ENCODE measurements at places on chromosomes 2 and 18.
A peak's percentile ranks its signal among the peaks of the same experiment; 100 is the strongest.

- DNase-seq = no peak
- no peak overlapping the region for H3K4me3 ChIP-seq
- no peaks in the 10 kb centered on the region for H3K27me3 ChIP-seq
- H3K36me3 ChIP-seq = no peaks in the 10 kb centered on the region
- H3K4me1 ChIP-seq = no peaks in the 10 kb centered on the region
- no peak overlapping the region for H3K27ac ChIP-seq
These were observed 155.8 kb downstream of the RHBDD1 start for GRCh38 chr2:226991663-226992062.

DNA sequence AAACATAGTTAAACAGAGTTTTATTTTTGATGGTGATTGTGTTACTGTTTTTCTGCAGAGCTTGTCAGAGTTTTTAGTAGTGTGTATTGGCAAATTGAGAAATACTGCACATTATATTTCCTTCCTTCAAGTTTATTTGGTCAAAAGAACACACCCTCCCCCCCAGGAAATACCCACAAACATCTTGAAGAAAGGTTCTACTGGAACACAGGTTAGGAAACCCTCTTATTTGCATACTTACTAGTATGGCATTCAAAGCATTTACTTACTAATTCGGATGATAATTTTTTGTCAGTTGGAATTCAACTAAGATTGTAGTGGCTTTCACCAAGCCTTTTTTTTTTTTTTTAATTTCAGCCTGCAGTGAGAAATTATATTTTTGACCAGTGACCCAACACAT, 9.1 kb downstream of the CAB39 start:
- no peak for DNase-seq
- no peaks in the 10 kb centered on the region for H3K36me3 ChIP-seq
- H3K4me1 ChIP-seq = no peaks in the 10 kb centered on the region
- no peaks in the 10 kb centered on the region for H3K27me3 ChIP-seq

GRCh38 chr2:105653302-105653701, 91.4 kb upstream of the NCK2 start:
- no peaks in the 10 kb centered on the region for H3K36me3 ChIP-seq
- H3K4me3 ChIP-seq = no peak overlapping the region
- no peak overlapping the region for H3K27ac ChIP-seq

DNA sequence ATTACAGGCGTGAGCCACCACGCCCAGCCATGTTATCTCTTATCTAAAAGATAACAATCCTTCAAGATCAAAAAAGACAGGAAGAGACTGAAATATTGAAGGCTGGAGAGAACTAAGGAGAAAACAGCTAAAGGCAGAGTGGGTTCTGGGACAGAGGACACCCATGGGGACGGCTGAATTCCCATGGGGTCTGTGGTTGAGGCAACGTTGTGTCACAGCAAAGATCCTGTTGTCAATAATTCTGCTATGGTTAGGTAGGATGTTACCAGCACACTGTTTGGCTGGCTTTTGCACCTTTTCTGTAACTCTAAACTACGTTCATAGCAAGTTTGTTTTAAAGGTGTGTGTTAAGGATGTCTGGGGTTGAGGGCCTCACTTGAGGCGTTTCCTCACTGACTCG, 137.7 kb upstream of the APCDD1 start:
- H3K4me1 ChIP-seq = no peaks in the 10 kb centered on the region
- no peak for DNase-seq
- H3K27ac ChIP-seq = no peak overlapping the region
- H3K4me3 ChIP-seq = no peak overlapping the region
- H3K36me3 ChIP-seq = no peaks in the 10 kb centered on the region
- no peaks in the 10 kb centered on the region for H3K27me3 ChIP-seq

GRCh38 chr2:50492477-50492851, 539.5 kb downstream of the NRXN1 start:
- peaks cover 20% of the 10 kb centered on the region for H3K4me1 ChIP-seq
- no peaks in the 10 kb centered on the region for H3K36me3 ChIP-seq
- peak overlapping the region; percentile 45 for H3K4me3 ChIP-seq
- no peak for DNase-seq
- no peak overlapping the region for H3K27ac ChIP-seq
- no peaks in the 10 kb centered on the region for H3K27me3 ChIP-seq

DNA sequence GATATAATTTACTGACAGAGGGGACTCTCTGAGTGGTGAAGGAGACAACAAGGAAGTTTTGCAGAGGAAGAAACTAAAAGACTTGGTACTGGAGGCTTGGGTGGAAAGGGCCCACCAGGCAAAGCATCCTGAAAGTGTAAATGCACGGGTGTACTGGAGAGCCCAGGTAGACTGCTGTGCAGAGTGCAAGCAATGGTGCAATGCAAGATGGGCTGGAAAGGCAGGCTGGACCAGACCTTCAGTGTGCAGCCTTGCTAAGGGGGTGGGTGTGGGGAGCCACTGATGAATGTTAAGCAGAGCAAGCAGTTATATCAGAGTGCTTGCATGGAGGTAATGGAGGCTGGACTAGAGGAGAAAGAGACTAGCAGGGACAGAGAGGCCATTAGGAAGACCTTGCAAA, 10.7 kb downstream of the C2orf74 start:
- no peak overlapping the region for H3K27ac ChIP-seq
- H3K4me1 ChIP-seq = peaks cover 6% of the 10 kb centered on the region
- DNase-seq = no peak
- no peak overlapping the region for H3K4me3 ChIP-seq

DNA sequence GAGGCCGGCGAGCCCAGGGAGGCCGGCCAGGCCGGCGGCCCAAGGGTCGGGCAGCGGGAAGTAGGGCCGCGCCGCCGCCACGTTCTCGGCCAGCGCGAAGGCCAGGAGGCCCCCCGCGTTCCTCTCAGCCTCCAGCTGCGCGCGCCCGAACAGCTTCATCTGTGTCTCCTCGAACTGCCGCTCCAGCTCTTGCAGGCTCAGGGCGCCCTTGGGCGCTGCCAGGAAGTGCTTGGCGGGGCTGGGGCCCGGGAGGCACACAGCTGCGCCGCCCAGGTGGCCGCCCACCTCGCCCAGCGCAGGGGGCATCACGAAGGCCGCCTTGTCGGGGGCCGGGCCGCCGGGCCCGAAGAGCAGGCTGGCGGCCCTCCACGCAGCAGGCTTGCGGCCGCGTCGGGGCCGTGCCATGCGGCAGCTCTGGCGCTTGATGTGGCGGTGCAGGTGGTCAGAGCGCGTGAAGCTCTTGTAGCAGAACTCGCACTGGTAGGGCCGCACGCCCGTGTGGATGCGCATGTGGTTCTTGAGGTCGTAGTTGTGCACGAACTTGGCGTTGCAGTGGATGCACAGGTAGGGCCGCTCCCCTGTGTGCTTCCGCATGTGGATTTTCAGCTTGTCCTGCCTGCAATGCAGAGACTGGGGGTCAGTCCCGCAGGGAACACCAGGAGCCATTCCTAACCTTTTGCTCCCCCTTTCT, 99.0 kb upstream of the SMAD2 start:
- no peak for DNase-seq
- H3K4me1 ChIP-seq = peaks cover 40% of the 10 kb centered on the region
- no peak overlapping the region for H3K27ac ChIP-seq
- H3K36me3 ChIP-seq = peaks cover 42% of the 10 kb centered on the region

GRCh38 chr18:79954791-79955190, 3.3 kb upstream of the SLC66A2 start:
- H3K36me3 ChIP-seq = no peaks in the 10 kb centered on the region
- no peak for DNase-seq
- H3K4me1 ChIP-seq = peaks cover 27% of the 10 kb centered on the region
- H3K27ac ChIP-seq = peak overlapping the region; percentile 72
- H3K27me3 ChIP-seq = no peaks in the 10 kb centered on the region

DNA sequence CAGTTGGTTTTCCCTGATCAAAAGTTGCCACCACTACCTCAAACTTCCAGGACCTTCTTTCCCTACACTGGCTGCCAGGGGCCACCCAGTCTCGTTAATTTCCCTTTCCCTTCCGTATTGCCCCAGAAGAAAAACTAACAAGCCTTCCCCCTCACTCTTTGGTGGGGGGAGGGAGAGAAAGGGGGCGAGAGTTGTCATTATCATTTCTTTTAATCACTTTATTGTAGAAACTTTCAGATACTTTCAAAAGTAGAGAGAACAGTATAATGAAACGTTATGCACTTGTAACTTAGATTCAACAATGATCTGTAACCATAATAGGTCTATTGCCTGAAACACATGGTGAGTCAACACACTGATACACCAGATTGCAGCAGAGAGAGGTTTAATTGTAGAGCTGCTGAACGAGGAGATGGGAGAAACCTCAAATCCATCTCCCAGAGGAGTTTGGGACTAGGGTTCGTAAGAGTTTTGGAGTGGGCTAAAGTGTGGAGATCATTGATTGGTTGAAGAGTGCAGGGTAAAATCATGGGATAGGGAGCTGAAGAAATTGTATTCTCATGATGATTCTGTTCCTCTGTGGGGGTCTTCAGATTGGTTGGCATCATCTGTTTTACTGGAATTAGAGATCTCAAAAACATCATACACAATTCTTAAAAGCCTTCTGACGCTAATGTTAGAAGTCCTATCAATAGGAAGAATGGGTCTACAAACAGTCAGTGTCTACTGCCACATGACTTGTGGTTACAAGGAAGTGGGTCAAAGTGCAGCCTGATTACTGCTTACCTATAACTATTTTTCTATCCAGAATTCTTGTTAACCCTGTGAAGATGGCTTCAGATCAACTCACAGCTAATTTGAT, 2.6 kb upstream of the RNF149 start:
- H3K36me3 ChIP-seq = no peaks in the 10 kb centered on the region
- DNase-seq = no peak
- H3K27me3 ChIP-seq = no peaks in the 10 kb centered on the region
- H3K4me1 ChIP-seq = peaks cover 45% of the 10 kb centered on the region

GRCh38 chr2:124001696-124002430, 23.2 kb upstream of the CNTNAP5 start:
- H3K27ac ChIP-seq = no peak overlapping the region
- H3K4me3 ChIP-seq = no peak overlapping the region
- no peaks in the 10 kb centered on the region for H3K36me3 ChIP-seq

DNA sequence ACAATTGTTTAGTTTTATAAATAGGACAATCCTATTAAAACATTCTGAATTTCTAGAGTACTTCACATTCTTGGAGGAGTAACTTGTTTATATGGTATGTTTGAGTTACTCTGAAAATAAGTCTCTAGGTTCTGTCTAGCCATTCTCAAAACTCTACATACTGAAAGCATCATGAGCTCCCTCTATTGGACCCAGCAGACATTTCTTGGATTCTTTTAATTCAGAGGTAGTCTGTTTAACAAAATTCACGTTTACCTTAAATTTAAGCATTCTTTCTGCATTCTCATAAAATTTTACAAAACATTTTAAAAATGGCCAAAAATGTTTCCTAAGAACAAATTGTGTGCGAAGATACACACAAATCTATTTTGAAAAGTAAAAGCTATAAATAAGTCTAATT, 15.3 kb downstream of the SP9 start:
- no peak overlapping the region for H3K27ac ChIP-seq
- no peak overlapping the region for H3K4me3 ChIP-seq
- H3K4me1 ChIP-seq = peaks cover 2% of the 10 kb centered on the region
- no peaks in the 10 kb centered on the region for H3K36me3 ChIP-seq

GRCh38 chr2:226934546-226935201, 98.8 kb downstream of the RHBDD1 start:
- H3K27ac ChIP-seq = no peak overlapping the region
- H3K27me3 ChIP-seq = no peaks in the 10 kb centered on the region
- H3K36me3 ChIP-seq = no peaks in the 10 kb centered on the region
- no peak for DNase-seq
- H3K4me3 ChIP-seq = no peak overlapping the region

GRCh38 chr2:234162861-234163260, 112.4 kb downstream of the SPP2 start:
- no peak for DNase-seq
- H3K27ac ChIP-seq = no peak overlapping the region
- no peaks in the 10 kb centered on the region for H3K27me3 ChIP-seq
- H3K36me3 ChIP-seq = no peaks in the 10 kb centered on the region

DNA sequence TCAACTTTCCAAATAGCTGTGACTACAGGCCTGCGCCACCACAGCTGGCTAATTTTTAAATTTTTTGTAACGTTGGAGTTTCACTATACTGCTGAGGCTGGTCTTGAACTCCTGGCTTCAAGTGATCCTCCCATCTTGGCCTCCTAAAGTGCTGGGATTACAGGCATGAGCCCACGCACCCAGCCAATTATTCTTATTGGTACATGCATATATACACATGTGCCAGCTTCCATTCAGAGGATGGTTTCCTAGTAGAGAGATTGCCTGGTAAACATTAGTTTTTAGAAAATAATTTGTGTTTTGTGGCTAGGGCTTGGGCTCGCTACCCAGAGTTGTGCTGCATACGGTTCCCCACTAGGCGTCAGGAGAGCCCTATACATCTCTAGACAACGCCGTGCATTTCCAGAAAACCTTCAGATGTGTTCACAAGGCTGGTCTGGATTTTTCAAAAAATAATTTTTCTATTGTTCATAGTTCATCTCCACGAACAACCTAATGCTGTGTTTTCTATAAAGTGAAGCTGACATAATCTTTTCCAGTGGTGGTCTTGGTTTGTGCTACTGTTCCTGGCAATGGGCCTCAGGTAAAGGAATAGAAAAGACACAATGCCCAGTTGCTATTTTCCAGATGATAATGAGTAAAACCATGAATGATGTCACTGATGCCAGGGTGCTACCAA, 14.6 kb upstream of the AFG3L2 start:
- no peaks in the 10 kb centered on the region for H3K4me1 ChIP-seq
- no peak overlapping the region for H3K27ac ChIP-seq
- H3K4me3 ChIP-seq = no peak overlapping the region
- no peaks in the 10 kb centered on the region for H3K27me3 ChIP-seq
- H3K36me3 ChIP-seq = no peaks in the 10 kb centered on the region
- DNase-seq = no peak

- H3K4me3 ChIP-seq = no peak overlapping the region
- DNase-seq = no peak
- H3K27me3 ChIP-seq = no peaks in the 10 kb centered on the region
- H3K27ac ChIP-seq = no peak overlapping the region
- no peaks in the 10 kb centered on the region for H3K4me1 ChIP-seq
These were observed 45.7 kb upstream of the LYPD1 start for GRCh38 chr2:132715386-132716351.

GRCh38 chr18:48826271-48826670, 124.5 kb downstream of the SMAD7 start:
- H3K4me3 ChIP-seq = no peak overlapping the region
- no peaks in the 10 kb centered on the region for H3K27me3 ChIP-seq
- peaks cover 45% of the 10 kb centered on the region for H3K4me1 ChIP-seq
- no peaks in the 10 kb centered on the region for H3K36me3 ChIP-seq
- H3K27ac ChIP-seq = no peak overlapping the region

DNA sequence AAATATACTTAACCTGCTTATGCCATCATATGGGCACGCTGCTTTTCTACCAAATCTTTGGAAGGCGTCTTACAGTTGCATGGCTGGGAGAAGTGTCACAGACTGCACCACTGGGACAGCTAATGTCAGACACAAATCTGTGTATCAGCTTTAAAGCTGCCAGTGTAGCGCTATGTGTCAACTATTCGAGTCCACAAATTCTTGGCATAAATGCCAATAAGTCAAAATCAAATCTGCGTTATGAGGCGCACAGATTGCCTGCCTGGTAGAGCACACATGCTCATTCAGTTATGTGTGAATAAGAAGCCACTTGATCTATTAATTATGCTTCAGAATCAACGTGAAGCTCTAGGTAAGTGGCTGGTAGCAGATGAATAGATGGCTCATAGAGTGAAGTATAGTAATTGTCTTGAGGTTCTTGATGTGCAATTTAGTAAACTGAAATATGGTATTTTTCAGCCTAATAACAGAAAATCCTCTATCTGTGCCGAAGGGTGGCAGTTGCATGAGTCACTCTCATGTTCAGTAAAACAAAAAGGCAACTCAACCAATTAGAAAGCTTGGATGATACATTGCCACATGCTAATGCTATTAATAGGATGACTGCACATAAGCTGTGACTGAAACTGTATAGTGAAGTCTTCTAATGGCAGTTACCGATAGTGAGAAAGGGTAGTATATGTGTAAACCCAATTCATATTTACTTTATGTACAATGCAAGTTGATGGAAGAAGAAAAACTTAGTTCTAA, 52.0 kb downstream of the DCC start:
- no peaks in the 10 kb centered on the region for H3K36me3 ChIP-seq
- H3K27ac ChIP-seq = no peak overlapping the region
- no peak for DNase-seq
- H3K4me3 ChIP-seq = no peak overlapping the region
- no peaks in the 10 kb centered on the region for H3K4me1 ChIP-seq
- H3K27me3 ChIP-seq = no peaks in the 10 kb centered on the region

Measured in esophagus squamous epithelium (tissue), 5 donors.